ENCODE measurements at places on chromosomes 13 and 19.

GRCh38 chr13:79398915-79399314 lies 7.1 kb downstream of the RBM26 start:
- DNase-seq = no peak

DNA sequence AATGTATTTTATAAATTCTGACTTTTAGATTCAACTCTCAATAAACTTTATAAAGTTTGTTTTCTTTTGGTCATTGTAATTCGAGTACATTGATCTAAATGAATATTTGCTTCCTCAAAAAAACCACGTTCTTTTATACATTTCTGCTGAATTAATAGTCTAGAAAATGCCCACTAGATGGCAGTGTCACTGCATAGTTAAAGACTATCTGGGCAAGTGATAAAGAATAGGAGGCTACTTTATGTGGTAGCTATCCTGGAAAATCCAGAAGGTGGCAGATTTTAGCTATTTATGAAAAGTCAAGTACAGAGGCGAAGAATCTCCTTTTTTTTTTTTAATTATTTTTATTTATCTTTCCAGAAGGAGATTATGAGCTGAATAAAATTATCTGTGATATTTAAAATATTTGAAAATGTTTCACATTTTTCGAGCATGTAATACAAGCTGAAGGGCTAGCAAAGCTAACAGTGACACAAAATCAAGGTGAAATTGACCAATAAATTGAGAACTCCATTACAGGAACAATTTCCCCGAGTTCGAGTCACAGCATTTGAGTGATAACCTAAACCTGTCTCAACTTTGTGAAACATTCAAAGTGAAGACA lies 221.8 kb downstream of the OLFM4 start:
- peak; percentile 1 for DNase-seq

GRCh38 chr19:15177269-15178116 lies 23.3 kb downstream of the NOTCH3 start:
- DNase-seq = peak; percentile 83

DNA sequence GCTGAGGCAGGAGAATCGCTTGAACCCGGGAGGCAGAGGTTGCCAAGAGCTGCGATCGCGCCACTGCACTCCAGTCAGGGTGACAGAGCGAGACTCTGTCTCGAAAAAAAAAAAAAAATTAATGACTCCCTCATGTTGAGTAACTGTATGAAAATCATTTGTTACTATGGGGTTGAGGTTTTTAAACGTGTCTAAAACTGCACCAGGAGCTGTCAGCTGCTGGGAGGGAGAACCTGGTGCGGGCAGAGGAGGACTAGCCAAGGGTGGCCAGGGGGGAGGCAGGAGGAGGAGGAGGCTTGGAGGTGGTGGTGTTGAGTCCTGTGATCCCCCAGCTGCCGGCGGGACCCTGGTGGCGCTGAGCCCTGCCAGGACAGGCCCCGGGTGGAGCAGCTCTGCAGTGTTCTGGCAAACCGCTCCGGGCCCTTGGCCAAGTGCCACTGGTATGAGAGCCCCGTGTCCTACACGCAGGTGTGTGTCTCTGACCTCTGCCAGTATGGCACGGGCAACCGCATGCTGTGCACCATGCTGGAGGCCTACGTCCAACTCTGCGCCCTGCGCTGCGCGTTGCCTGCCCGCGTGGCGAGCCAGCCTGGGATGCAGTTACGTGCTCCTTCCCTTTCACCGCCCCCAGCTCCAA lies 17.1 kb upstream of the FXYD3 start:
- no peak for DNase-seq

GRCh38 chr19:940591-941291 lies 14.9 kb downstream of the ARID3A start:
- DNase-seq = peak; percentile 87

DNA sequence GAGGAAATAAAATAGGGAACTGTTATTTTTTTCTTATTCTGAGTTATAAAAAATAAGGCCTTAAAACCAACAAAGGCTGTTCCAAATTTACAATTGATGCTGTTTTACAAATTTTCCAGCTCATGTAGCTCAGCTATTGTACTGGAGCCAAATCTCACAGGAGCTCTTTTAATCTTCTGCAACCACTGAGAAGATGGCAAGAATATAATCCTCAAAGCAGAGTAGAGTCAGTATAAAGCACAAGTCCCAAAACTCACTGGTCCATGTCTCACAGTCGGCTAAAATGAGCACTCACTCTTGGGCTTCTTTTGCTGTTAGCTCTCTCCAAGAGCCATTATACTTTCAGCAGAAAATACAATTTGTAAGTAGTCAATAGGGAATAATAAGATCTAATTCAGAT lies 1074.4 kb upstream of the PRR20A start:
- DNase-seq = no peak

GRCh38 chr19:17333611-17334413 lies 843 bp downstream of the ANO8 start:
- peak; percentile 95 for DNase-seq

DNA sequence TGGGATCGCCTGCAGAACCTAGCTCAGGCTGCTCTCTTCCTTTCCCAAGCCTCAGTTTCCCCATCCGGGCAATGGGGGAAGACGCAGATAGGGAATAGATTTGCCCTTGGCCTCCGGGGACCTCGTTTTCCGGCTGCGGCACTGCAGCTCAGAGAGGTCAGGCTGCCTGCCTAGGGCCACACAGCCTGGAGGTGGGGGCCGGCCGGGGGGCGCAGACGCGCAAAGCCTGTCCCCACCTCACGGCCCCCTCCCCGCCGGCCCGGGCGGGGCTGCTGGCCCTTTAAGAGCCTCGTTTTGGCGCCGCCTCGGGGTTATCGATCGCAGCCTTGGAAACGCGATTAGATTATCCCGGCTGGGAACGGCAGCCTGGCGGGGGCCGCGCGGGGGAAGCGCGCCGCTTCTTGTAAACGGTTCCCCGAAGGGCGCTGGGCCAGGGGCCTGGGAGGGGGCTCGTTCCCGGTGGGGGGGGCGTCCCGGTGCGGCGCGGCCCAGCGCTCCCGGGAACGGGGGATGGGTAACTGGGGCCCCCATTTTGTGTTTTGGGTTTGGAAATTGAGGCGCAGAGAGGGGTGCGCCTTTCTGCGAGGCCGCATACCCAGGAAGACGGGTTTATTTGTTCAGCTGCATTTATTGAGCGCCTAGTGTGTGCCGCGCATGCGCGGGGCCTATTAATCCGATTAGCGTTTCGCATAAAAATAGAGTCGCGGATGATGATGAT lies 23.4 kb upstream of the TCF3 start:
- DNase-seq = no peak

GRCh38 chr19:279656-280055 lies 11.5 kb downstream of the PLPP2 start:
- DNase-seq = no peak

- no peak for DNase-seq
These were observed 302.9 kb downstream of the DCT start for GRCh38 chr13:94176561-94176960.

DNA sequence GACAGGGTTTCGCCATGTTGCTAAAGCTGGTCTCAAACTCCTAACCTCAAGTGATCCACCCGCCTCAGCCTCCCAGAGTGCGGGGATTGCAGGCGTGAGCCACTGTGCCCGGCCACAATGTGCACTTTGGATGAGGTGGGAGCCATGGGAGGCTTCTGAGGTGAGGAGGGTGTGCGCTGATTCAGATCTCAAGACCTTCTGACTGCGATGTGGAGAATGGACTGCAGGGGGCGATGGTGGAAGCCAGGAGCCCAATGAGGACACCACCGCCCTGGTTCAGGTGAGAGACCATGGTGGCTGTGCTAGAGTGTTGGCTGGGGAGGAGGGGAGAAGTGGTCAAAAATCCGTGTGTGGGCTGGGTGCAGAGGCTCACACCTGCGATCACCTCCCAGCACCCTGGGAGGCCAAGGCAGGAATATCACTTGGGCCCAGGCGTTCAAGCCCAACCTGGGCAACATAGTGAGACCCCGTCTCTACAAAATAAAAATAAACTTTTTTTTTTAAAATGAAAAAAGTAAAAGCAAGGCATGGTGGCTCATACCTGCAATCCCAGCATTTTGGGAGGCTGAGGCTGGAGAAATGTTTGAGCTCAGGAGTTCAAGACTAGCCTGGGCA lies 5.6 kb downstream of the INAFM1 start:
- DNase-seq = no peak

DNA sequence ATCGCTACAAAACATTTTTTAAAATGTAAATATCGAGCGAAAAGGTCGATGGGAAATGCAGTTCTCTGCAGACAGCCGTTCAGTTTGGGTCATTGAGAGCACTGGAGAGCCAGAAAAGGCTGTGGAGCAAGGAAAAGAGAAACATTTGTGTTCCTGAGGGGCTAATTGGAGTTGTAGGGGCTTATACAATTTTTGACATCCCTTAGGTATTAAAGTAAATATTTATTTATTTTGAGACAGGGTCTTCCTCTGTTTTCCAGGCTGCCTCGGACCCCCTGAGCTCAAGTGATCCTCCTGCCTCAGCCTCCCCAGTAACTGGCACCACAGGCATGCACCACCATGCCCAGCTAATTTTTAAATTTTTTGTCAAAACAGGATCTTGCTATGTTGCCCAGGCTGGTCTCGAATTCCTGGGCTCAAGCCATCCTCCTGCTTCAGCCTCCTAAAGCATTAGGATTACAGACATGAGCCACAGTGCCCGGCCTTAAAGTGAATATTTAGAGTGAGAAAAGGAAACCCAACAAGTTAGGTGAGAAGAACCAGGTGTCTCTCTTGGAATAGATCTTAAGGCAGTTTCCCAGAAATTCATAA lies 825 bp upstream of the YIF1B start:
- peak; percentile 69 for DNase-seq

Measured in H54 (cell line).